ENCODE measurements at places on chromosomes 1 and 21. TPM values are rescaled to one million over a fixed set of nuclear protein-coding genes. Genes with fewer than 3 reads are reported as not detected.

The NECTIN4 gene
- 0.53 TPM for total RNA-seq

The TNFRSF14 gene
- total RNA-seq = 25.5 TPM

The SMCP gene
- not detected for total RNA-seq

The LHX4 gene
- total RNA-seq = not detected

The KRTAP10-3 gene
- total RNA-seq = not detected

The ADAMTS1 gene
- total RNA-seq = 70.9 TPM

The IL6R gene
- 5.7 TPM for total RNA-seq

The SPRR5 gene
- total RNA-seq = not detected

The EXO1 gene
- total RNA-seq = 11.7 TPM

The SYT11 gene
- 53.4 TPM for total RNA-seq

The HFM1 gene
- total RNA-seq = 0.07 TPM

The HSD3B1 gene
- not detected for total RNA-seq

The CA6 gene
- not detected for total RNA-seq

The LY9 gene
- not detected for total RNA-seq

The CDC42BPA gene
- 67.7 TPM for total RNA-seq

The SVBP gene
- total RNA-seq = 11.3 TPM

The FBXO2 gene
- 1.1 TPM for total RNA-seq

The PADI2 gene
- not detected for total RNA-seq

The TMEM51 gene
- 6.4 TPM for total RNA-seq

The CFHR3 gene
- total RNA-seq = not detected

The IKBKE gene
- 14.8 TPM for total RNA-seq

The HHAT gene
- 1.6 TPM for total RNA-seq

The BTBD19 gene
- 6.6 TPM for total RNA-seq

The RAP1GAP gene
- 0.04 TPM for total RNA-seq

The SMPDL3B gene
- 0.26 TPM for total RNA-seq

The MMEL1 gene
- total RNA-seq = 2.7 TPM

The ECM1 gene
- total RNA-seq = 0.35 TPM

The TTC34 gene
- 0.07 TPM for total RNA-seq

The GSTM1 gene
- total RNA-seq = not detected

The ANKRD45 gene
- 0.20 TPM for total RNA-seq

The ARHGEF16 gene
- total RNA-seq = 0.35 TPM

The TSPAN1 gene
- total RNA-seq = 0.21 TPM

The IGSF3 gene
- 0.60 TPM for total RNA-seq

The ASPM gene
- 27.8 TPM for total RNA-seq

The KRTAP12-1 gene
- total RNA-seq = not detected

The OR10Z1 gene
- total RNA-seq = not detected

The LCE3A gene
- not detected for total RNA-seq

The AMY1B gene
- total RNA-seq = not detected

The GBP6 gene
- not detected for total RNA-seq

The PIGM gene
- 4.4 TPM for total RNA-seq

The POGZ gene
- 12.2 TPM for total RNA-seq

The FAM72B gene
- 6.9 TPM for total RNA-seq

The MCOLN3 gene
- not detected for total RNA-seq

The LCE1A gene
- total RNA-seq = not detected

The MNDA gene
- total RNA-seq = not detected

The INSRR gene
- total RNA-seq = not detected

The UMODL1 gene
- total RNA-seq = not detected

The CASQ1 gene
- not detected for total RNA-seq

The OR2G6 gene
- total RNA-seq = not detected

The KRTAP21-2 gene
- total RNA-seq = not detected

The AADACL3 gene
- total RNA-seq = not detected

The CDCA8 gene
- total RNA-seq = 22.2 TPM

The FCMR gene
- not detected for total RNA-seq

The RNU11 gene
- total RNA-seq = not detected

Measured in pulmonary artery endothelial cell (primary cell).